Stimulated activated CD8-positive, alpha-beta memory T cell treated with anti-CD3 and anti-CD28 coated beads, Interleukin-4, amount 100 ng/mL, for 4 hours (primary cell): ENCODE measurements at places on chromosomes 6 and 20.

GRCh38 chr6:49325891-49326290, 137.2 kb downstream of the MMUT start:
- no peak for DNase-seq

GRCh38 chr6:166952121-166952520, 4.2 kb downstream of the RNASET2 start:
- DNase-seq, result no peak

GRCh38 chr6:132817554-132818403, 3.4 kb downstream of the RPS12 start:
- DNase-seq, result no peak

DNA sequence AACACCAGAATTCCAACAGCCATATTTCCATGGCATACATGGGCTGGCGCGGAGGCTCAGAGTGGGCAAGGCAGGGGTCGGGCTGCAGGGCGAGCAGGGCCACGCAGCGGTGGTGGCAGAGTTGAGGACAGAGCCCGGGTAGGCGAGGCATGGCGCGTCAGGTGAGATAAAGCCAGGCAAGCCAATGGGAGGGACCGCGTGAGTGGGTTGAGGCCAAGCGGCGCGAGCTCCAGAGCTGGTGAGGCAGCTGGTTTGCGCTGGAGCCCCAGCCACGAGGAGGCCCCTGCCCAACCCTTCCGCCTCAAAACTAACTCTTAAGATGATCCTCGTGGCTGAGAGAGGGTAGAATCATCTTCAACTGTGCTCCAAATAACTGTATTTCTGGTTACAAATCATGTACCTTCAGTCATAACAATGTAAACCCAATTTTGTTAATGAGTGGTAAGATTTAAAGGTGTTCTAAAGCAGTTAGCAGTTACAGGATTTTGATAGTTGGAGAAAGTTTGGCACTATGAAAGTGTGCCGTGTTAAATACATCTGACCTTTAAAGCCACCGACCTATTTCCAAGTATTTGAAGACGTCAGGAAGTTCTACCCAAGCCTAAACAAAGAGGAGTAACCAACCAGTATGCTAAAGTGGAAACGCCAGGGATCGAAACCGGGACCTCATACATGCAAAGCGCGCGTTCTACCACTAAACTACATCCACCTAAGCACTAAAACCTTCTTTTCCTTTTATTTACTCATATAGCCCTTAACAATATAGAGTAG, 107.9 kb downstream of the GPX5 start:
- no peak for DNase-seq

- DNase-seq, result no peak
Measured at GRCh38 chr6:127182501-127182900, 64.0 kb downstream of the RSPO3 start.

DNA sequence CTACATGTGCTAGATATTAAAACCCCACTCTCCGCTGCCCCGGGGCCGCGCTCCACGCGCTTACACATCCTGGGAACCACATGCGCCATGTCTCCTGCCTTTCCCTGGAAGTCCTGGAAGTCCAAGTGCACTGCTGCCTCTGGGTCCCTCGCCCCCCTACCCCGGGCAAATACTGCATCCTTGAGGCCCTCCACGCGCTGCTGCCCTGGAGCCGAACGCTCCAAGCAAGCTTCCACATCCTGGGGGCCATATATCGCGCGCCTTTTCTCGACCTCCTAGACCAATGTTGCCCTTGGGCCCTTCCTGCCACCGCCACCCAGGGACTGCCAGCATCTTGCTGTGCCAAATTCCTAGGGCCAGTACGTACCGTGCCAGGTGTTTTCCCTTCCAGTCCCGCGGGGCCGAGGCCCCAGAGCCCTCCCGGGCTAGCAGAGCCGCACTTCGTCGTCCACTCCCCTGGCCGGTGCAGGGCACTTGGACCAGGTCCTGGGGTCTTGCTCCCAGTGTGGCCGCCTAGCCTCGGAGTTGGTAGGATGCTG, 779 bp upstream of the KCNG1 start:
- DNase-seq, result no peak

DNA sequence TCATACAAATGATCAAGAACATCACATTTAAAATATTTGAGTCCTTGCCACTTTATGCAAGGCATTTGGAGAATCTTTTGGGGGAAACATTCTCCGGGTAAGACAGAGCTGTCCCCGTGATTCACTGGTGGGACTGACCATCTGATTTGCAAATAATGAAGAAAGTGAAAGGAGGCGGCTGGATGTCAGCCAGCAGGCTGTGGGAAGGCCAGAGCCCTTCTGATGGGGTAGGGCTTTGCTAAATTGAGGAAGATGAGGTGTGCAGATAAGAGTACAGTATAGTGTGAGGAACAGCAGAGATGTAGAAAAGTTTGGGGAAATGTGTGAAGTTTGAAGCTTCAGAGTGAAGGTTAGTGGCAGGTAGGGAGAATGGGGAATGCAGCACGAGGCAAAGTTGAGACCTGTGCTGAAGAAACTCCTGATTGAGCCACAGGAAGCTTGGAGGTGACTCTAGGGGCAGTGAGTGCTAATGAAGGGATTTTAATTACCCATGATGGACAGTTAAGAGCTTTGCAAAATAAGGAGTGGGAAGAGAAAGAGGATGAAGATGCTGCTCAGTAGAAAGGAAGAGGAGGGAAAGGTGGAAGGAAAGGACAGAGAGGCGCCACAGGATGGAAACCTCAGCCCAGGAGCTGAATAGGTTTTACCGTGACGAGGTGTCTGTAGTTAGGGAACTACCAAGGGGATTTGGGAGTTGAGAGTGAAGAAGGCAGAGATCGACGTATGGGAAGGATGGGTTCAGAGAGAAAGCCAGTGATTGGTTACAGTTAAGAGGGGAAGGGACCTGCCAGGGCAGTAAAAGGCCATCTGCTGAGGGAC, 68.7 kb downstream of the SNX9 start:
- DNase-seq, result no peak

GRCh38 chr6:93786474-93787330, 367.3 kb upstream of the EPHA7 start:
- no peak for DNase-seq

GRCh38 chr6:85579581-85579980, 14.1 kb downstream of the SNX14 start:
- DNase-seq, result no peak

DNA sequence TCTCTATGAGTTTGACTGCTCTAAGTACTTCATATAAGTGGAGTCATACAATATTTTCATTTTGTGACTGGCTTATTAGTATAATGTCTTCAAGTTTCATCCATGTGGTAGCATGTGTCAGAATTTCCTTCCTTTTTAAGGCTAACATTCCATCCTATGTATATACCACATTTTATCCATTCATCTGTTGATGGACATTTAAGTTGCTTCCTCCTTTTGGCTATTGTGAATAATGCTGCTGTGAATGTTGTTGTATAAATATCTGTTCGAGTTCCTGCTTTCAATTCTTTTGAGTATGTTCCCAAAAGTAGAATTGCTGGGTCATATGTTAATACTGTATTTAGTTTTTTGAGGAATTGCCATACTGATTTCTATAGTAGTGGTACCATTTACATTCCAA, 79.5 kb downstream of the PTPRA start:
- no peak for DNase-seq

GRCh38 chr20:8662433-8662954, 406.4 kb upstream of the PLCB4 start:
- DNase-seq, result no peak
